Fibroblast of the conjunctiva (primary cell): ENCODE measurements at places on chromosomes 5 and 9.

DNA sequence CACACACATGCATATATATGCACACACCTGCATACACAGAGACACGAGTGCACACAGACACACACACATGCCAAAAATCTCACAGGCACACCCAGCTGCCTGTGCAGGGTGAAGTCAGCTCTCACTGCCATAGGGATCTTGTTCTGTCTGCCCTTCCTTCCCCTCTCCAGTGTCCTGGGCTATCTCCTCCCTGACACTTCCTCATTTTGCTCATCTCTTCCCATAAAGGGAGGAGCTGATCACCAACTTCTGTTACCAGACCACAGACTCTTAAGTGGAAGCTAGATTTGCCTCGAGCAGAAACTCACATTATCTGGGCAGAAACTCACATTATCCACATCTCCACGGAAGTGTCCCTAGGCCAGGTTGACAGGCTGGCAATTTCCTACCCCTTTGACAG lies 28.7 kb downstream of the LCP2 start:
- no peak for DNase-seq

DNA sequence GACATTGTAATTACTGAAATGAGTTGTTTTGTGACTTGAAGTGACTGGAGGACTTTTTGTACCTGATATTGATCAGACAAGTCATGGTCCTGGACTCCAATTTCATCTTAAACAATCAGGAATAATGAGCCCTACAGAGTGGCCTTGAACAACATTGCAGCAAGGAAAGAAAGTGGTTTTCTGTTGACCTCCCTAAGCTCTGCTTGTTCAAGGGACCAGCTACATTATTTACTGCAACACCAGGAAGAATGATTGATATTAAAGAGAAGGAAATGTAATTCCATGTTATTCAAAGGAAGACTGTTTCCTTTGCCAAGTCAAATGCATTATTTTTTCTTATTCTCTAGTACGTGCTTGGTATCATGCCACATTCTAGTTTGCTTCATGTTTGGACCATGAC lies 22.6 kb downstream of the ENTREP1 start:
- no peak for DNase-seq

DNA sequence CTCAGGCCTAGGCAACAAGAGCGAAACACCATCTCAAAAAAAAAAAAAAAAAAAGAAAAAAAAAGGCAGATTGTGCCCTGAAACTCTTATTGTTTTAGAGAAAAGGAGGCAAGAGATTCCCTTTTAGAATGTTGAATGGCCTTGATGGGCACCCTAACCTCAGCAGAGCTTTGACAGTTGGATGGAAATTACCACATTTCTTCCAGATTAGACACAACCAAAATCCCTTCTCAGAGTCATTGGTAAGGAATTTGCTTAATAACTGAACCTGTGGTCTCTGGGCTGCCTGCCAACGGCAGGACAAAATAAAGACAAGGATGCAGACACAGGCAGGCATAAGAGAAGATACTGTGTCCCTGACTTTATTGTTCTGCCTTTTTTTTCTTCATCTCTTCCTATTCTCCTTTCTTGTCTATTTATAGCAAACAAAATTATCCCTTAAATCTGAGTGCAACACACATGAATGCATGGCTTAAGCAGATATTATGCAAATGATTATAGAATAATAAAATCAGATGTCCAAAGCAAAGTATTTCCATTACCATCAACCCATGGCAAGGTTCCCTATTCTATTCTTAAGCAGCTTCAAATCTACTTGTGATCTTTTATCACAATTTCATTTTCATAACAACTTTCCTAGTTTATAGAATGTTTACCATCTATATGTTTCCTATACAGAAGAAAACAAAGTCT lies 37.3 kb upstream of the TRIO start:
- DNase-seq, result peak; percentile 67

GRCh38 chr5:29130786-29131185 lies 2062.7 kb upstream of the CDH6 start:
- DNase-seq, result no peak

GRCh38 chr5:77568082-77568481 lies 70.4 kb downstream of the OTP start:
- no peak for DNase-seq

DNA sequence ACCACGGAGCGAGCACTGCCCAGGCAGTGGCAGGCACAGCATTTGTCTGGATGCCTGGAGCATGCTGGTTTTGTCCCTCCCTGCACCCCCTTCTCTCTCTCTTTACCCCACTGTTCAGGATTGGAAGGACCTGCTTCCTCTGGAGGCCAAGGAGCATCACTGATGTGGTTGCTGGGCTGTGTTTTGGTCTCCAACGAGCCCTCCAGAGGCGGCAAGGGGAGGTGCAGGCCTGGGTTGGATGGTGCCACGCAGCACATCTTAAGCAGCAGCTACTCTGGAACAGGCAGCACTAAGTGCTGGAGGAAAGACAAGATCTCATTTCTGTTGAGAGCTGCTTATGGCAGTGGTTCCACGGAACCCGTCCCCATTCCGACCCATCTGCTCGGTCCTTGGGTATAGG lies 139.6 kb downstream of the CMYA5 start:
- DNase-seq, result no peak

DNA sequence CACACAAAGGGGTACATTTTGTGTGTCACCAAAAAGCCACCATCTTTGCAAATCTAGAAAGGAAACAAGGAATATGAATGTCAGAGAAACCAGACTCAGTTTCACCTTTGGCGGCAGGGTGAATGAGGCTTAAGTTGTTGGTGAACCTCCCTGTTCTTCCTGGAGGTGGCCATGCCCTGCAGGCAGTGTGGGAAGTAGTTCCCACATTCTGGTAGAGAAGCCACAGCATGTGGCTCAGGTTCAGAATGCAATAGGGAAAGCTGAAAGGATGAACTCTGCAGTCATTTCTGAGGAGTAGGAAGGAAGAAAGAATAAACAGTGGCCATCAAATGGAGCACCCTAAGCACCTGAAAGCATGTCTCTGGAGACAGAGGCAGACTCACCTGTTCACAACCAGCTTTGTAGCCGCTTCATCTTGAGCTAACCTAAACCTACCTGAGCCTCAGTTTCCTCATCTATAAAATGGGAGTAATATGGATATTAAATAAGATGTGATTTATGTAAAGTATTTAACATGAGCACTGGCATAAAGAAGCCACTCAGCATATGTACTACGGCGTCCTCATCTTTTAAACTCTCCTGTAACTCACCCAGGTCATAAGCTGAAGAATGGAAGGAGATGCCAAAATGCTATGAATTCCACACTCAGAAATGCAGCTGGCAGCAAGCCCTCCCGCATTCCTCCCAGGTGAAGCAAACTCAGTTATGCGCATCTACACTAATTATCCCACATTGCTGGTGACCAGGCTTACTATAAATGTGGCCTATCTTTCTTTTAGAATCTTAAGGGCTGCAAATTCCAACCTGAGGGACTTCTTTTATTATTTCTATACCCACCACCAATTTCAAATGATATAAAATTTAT lies 86.0 kb downstream of the ZNF608 start:
- peak; percentile 41 for DNase-seq

DNA sequence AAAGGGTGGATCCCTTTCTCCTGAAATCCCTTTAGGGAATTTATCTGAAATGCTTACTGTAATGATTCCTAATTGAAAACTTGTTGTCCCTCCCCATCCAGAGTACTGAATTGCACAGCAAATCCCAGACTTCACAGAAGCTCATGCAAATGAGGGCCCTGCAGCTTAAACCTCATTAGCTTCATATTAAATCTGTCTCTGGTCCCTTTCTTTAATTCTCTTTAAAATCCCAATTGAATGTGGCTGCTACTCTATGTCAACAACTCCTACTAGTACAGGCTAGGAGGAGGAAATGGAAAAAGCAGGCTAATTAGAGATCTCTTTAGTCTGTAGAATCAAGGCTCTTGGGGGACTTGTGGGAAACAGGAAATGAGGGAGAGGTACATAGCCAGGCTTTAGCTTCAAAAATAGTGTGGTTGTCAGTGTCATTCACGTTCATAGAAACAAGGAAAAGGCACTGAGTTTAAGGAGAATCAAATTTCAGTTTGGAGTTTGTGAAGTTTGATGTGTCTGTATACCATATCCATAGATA lies 191.3 kb upstream of the PRDM9 start:
- DNase-seq, result no peak

GRCh38 chr5:151231359-151231758 lies 7.5 kb upstream of the CCDC69 start:
- no peak for DNase-seq
